Aorta (tissue), 5 donors: ENCODE measurements at places on chromosomes 7 and 10. TPM values are rescaled to one million over a fixed set of nuclear protein-coding genes. Genes with fewer than 3 reads are reported as not detected.

Gene GHRHR
- total RNA-seq, result 1.4 TPM

Gene OR2A5
- total RNA-seq, result not detected

Gene RARRES2
- total RNA-seq, result 73.1 TPM

Gene IDI2
- total RNA-seq, result not detected

DNA sequence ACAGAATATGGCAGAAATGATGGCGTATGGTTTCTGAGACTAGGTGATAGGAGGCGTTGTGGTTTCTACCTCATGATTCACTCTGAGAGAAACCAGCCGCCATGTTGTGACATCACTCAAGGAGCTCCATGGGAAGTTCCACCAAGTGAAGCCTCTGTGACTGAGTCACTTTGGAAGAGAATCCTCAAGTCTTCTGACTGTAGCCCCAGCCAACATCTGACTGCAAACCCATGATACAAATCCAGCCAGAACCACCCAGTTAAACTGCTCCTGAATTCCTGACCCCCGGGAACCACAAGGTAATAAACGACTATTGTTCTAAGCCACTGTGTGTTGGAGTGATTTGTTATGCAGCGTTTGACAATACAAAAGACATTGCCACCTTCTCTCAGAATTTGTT lies 91.1 kb upstream of the CARD11 start:
- no peak for DNase-seq

DNA sequence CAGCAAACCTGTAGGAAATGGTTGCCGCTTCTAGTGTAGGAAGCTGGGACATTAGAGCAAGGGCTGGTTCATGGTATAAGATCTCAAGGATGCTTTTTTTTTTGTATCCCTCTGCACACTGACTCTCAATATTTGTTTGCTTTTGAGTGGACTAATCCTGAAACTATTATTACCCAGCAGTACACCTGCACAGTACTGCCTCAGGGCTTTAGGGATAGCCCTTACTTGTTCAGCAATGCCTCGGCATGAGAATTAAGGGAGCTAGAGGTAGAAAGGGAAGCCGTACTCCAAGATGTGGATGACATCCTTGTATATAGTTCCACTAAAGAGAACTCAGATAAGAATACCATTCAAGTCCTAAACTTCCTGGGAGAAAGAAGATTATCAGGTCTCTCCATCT lies 70.5 kb downstream of the COPG2 start:
- DNase-seq, result no peak

Gene DLX6
- 0.27 TPM for total RNA-seq

Gene ACSM6
- 0.99 TPM for total RNA-seq

- no peak for DNase-seq
Measured at GRCh38 chr10:18164093-18164492, 23.9 kb downstream of the CACNB2 start.

DNA sequence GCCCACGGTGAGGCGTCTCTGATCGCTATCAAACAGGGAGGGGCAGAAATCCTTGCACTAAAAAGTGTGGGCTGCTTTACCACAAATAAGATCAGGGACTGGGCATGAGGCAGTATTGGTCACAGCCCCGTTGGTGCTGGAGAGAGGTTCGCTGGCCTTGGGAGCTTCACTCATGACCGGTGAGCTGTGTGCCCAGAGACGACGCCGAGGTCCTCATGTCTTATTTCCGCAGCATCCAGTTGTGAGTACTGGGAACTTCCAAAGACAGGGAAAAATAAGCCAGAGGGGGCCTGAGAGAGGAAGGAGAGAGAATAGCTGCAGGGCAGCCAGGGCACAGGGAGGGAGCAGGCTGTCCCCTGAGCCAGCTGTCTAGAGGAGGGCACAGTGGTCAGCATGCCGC lies 154.2 kb upstream of the PRKCQ start:
- no peak for DNase-seq

DNA sequence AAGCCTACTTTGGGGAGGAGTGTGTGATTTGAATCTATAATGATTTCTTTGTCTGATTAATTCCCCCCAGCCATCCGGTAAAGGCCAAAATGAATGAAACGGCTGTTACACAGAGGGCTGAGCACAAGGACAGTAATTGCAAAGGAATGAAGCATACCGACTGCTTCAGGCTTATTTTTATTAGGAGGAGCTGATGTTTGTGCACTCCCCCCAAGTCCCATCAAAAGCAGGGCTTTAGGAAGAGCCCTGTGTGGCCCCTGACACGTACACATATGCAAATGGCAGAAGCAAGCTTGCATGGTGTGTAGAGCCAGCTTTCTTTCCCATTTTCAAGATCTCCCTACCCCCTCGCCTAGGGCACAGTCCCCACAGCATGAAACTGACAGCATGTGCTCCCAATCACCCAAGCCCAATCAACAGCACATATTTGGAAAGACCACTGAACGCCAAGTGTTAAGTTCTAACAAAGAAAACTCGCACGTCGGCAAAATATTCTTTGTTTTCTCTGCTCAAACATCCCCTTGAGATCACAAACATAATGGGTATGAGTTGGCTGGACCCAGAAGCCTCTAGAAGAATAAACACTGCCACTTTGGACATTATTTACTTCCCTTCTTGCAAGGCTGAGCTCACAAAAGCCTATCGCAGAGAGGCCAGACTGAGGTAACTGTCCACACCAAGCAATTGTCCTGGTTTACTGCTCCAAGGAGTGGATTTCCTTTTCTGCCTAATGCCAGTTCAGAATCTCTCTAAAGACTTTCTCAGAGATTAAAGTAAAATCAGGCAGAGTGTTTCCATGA lies 143.0 kb downstream of the CUBN start:
- no peak for DNase-seq
